ENCODE measurements at places on chromosomes 6 and 20.

DNA sequence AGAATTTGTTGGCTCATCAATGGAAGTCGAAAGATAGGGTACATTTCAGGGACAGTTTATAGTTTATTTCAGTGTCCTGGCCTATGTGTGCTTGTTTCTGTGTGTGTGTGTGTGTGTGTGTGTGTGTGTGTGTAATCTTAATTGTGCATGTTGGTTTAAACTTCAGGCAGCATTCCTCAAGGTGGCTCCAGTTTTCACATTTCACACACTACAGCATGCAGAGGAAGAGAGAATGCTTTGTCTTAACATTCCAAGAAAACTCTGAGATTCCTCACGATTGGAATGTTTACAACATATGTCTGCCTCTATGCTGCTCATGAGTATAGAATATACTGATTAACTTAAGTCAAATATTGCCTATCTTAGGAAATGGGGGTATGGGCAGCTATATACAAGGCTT is 332.6 kb upstream of the EPHA7 start:
- no peak for DNase-seq

DNA sequence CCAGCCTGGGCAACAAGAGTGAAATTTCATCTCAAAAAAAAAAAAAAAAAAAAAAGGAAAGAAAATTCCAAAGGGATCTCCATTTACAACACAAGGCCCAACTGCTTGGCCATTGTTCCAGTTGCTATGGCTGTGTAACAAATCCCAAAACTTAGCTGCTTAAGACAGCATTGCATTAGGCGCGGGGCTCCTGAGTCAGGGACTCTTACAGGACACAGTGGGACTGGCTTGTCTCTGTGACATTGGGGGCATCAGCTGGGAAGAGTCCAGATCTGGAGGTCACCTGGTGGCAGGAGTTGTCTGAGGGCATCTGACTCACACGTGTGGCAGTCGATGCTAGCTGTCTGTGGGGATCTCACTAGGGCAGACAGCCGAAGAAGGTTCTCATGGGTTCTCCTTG is 35.6 kb downstream of the TTLL9 start:
- no peak for DNase-seq

DNA sequence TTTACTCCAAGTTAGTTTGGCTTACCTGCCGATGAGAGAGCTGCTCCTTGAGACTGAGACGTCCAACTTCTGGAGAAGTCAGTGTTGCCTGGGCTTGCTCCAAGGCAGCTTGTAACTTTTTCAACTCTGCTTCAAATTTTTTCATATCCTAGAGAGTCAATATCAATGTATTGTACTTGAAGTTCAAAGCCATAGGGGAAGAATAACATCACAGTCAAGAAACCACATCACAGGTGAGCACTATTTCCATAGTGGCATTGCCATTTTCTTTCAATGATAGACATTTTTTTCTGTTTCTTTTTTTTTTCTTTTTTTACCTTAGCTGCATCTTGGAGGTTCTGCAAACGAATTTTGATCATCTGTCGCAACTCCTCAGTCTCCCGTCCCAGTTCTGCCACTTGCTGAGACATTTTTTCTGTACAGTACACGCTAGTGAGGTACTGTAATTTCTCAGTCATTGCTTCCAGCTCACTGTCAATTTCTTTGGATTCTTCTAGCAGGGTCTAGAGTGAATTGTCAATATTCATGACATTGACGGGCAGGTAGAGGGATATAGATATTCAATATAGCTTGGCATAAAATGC is 326.7 kb downstream of the SYNE1 start:
- DNase-seq, result no peak

GRCh38 chr6:161835500-161836215 is 561.8 kb upstream of the AGPAT4 start:
- DNase-seq, result no peak

GRCh38 chr20:59182401-59183044 is 18.9 kb downstream of the ZNF831 start:
- DNase-seq, result no peak

DNA sequence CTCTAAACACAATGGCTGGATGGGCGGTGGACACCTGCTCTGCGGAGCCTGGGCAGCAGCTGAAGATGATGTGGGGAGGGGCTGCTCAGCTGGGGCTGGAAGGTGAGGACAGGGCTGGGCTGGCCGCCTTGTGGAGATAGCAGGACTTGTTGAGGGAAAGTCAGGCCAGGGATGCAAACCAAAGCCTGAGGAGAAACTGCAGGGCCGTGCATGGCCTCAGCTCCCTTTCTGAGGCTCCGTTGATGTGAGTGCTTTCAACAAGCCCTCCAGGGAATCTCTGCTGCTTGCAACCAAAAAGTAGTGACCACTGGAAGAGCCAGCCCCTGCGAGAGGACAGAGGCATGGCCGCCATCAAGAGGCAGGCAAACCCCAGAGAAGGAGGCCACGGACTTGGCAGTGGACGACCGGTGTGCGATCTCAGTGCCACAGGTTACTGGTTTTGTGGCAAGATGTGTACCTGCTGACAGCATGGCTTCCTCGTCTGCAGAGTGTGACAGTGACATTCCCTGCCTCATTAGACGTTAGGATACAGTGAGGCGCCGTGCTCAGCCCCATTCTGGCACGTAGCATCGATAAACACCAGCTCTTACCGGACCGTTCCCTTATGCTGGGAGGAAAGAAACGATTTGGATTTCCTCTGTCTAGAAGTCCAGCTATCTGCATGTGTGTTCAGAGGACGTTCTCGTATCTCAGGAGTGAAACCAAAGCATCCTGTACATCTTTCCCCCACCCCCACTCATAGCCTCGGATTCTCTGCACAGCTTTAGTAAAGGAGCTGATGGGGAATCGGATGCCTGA is 37.9 kb downstream of the ERMARD start:
- DNase-seq, result no peak

DNA sequence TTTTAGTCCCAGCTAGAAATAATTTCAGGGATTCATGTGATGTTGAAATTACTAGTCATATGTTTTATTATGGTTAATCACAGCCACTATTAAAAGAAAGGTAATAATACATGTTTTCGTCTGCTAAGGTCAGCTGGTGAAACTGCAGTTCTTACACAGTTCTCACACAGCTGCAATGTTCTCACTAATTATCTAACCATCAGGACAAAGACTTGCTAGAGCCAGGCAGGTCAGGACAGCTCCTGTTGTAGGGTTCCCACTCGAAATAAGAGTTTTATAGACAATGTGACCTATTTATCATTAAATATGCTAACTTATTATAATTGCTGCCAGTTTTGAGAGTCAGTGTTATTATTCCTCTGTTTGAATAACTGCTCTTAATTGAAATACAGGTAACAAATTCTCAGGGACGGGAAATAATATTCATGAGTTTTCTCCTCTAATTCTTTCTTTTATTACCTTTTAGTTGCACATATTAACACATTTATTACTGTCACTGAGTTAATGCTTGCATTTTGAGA is 97.9 kb downstream of the GJA1 start:
- no peak for DNase-seq

Measured in iPS DF 6.9 (cell line).